ENCODE measurements at places on chromosomes 3 and 15.

GRCh38 chr15:63034578-63034977, 8.0 kb upstream of the TPM1 start:
- no peak for DNase-seq

DNA sequence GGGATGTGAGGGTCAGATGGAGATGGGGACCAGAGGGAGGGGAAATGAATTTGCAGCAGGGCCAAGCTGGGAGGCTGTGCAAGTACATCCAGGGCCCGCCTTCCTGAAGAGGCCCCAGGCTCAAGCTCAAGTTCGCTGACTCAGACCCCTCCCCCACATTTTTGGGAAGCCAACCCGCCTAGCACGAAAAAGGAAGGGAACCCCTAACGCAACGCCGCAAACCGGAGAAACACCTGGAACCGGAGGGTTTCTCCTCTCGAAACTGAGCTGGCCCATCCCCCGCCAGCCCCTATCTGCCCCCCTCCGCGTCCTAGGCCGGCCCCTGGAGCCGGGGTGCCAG, 624 bp downstream of the AP3B2 start:
- DNase-seq: peak; percentile 27

DNA sequence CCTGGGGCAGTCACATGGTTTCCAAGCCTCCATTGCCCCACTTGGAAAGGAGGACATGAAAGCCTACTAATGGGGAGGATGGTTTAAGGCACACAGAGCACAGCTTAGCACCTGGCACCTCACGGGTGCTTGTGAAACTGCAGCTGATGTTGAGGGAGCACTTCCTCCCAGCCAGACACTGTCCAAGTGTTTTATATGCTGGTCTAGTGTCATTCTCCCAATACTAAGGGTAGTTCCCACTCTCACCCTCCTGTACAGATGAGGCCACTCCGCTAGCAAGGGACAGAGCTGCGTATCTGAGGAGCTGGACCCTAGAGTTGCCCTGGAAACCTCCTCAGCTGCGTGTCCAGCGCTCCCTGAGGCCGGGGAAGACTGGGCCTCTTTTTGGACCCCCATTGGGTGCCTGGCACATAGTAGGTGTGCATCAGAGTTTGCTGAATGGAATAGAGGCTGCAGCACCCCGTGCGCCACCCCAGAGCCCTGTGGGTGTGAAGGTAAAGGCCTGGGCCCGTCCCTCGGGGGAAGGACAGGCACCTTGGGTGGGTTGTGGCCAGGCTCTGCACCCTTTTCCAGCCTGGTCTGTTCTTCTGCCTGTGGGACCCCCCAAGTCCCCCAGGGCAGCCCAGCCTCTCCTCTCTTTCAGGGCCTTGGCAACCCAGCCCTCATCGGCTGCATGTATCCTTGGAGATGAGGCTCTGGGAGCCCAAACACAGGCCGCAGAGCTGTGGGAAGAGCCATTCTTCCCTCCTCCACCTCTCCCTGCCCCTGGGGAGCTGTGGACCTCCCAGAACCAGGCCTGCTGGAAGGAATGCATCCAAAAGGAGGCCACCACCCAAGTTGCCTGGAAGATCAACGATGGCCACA, 31.3 kb downstream of the DNASE1L3 start:
- DNase-seq: no peak

GRCh38 chr3:156654834-156655233, 19.6 kb upstream of the TIPARP start:
- DNase-seq: no peak

DNA sequence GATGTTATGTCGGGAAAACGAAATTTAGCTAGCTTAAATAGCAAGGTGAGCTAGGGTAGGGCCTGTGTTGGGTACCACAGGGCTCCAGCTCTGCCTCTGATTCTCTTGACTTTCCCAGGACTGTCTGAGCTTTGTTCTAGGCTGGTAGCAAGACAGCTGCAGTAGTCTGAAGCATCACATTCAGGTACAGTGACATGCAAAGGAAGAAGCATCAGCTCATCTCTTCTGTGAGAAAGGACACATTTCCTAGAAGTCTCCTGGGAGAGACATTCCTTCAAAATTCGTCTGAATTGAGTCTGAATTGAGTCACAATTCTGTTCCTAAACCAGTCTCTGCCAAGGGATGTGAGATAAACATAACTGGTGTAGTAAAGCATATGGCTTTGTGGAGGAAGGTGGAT, 8.5 kb upstream of the UBXN7 start:
- DNase-seq: no peak

DNA sequence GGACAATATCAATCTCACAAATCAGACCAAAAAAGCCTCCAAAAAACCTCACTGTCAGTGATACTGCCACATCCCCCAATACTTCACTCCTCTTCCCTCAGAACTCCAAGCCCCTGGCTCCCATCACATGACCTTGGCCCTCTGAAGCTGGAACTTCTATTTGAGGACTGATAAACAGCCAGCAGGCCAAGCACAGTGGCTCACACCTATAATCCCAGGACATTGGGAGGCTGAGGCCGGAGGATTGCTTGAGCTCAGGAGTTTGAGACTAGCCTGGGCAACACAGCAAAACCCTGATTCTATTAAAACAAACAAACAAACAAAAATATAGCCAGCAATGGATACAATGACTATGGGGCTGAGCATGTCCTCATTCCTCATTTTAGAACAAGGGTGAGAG, 55.2 kb downstream of the MAP4 start:
- DNase-seq: no peak

GRCh38 chr3:39907981-39908380, 98.6 kb downstream of the MYRIP start:
- DNase-seq: no peak

DNA sequence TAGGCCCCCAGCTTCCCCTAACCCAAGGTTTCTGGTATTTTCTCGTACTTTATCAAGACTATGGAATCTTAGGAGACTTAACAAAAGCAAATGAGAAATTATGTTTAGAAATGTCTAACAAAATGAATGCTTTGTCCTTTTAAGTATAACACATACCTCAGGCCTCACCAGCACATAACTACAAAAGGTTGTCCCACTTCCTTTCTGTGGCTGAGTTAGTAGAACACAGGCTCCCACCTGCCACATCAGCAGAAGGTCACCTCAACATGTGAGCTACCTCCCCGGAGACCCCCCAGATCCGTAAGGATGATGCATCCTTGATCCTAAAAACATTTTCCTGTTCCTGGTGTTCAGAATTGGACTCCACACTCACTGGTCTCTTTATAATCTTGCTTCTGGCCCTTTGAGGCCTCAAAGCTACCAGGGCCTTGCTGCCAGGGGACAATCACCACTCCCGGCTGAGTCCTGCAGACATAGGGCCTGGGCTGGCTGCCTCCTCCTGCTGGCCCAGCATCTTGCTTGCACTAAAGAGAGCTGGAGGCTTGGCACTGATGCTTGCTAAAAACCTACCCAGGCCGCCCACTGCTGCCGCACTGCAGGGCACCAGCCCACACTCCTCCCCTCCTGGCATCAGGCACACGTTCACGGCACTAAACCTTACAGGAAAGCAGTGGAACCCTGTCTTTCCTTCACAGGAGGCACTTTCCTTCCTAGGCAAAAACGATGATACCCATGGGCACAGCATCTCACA, 2.9 kb downstream of the CCRL2 start:
- no peak for DNase-seq

GRCh38 chr3:179449636-179450035, 1.6 kb downstream of the GNB4 start:
- DNase-seq: no peak

DNA sequence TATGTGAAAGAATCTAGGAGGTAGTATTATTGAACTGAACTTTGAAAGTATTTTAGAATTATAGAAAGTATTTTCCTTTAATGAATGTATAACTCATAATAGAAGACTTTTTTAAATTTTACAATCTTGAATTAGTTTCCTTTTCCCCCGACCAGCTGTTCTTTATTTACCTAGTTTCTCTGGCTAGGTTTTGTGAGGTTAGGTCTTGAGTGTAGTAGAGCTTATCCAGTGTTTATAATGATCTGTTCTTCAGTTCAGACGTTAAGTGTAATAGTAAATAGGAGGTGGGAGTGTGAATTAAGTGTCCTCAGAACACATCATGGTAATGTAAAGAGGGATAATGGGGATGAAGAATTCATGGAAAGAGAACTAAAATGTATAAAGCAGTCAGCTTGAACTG, 93.8 kb downstream of the MYRIP start:
- no peak for DNase-seq

GRCh38 chr3:20846832-20847231, 660.8 kb upstream of the SGO1 start:
- no peak for DNase-seq

- no peak for DNase-seq
Observed at GRCh38 chr3:181457190-181457589, 254.5 kb upstream of the SOX2 start.

GRCh38 chr15:66670762-66671580, 31.1 kb upstream of the SMAD6 start:
- DNase-seq: no peak

DNA sequence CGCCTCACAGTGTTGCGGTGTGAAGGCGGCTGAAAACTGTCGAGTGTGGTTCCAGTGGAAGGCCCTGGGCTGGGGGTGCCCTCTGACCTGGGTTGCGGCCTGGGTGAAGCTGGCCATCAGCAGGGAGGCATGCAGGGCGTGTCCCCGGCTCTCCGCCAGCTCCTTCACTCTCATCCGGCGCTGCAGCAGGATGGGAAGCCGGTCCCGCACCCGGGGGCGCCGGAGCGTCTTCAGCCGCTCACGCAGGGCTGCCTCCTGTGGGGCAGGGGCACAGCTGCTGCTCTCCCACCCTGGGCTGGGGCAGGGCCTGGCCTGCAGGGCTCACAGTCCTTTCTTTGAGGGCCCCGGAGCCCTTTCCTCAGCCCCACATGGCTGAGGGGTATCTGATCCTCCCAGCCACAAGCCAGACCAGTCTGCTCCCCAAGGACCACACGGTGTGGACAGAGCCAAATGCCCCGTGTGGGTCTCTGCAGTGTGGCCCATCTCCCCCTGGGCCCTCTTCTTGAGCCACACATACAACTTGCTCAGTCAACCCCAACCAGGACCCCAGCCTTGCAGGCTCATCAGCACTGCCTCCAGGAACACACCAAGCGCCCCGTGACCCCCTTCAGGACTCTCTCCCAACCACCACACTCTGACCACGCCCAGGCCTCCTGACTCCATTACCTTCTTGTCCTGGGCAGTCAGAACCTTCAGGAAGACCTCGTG, 26.8 kb downstream of the SPTBN5 start:
- DNase-seq: no peak

DNA sequence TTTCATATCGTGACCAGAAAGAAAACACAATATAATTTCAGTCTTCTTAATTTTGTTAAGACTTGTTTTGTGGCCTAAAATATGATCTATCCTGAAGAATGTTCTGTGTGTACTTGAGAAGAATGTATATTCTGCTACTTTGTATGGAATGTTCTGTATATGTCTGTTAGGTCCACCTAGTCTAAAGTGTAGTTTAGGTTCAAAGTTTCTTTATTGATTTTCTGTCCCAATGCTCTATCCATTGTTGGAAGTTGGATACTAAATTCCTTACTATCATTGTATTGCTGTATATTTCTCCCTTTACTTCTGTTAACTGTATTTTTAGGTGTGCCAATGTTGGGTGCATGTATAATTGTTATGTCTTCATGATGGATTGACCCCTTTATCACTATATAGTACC, 21.2 kb downstream of the OR5AC2 start:
- DNase-seq: no peak

GRCh38 chr15:40852529-40852928, 8.7 kb downstream of the SPINT1 start:
- no peak for DNase-seq

GRCh38 chr3:14323401-14324223, 78.8 kb upstream of the SLC6A6 start:
- no peak for DNase-seq

DNA sequence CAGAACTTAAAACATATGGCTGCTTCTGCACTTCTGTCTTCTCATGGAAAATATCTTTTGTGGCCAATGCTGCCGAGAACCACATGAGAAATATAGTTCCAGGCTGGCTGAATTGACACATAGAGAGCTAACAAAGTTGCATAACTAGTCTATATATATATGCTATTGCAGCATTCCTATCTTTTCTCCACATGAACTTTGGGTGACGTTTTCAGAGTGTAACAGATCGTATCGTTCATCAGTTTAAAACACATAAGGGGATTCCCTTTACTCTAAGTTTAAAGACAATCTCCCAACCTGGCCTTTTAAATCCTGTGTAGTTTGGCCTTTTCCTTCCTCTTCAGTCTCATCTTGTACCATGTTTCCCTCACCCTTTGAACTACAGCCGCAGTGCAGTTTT, 394.2 kb upstream of the CBLB start:
- no peak for DNase-seq

GRCh38 chr3:122952520-122952919, 75.0 kb downstream of the SEMA5B start:
- DNase-seq: no peak

GRCh38 chr3:155129396-155129795, 49.3 kb downstream of the MME start:
- no peak for DNase-seq

DNA sequence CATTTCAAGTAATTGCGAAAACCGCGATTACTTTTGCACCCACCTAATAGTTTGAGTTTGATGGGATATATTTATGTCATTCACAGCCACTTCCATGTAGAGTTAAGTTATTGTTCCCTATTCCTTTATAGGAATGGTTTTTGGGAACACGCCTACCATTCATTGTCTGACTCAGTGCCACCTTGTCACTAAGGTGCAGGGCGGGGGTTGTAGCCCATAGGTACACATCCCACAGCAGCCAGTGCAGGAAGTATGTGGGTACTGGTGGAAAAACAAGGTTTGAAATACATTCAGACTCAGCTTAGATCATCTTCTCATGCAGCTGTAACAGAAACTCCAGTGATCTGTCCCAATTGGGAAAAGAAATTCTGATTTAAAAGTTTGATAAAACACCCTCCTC, 48.2 kb upstream of the CFAP161 start:
- DNase-seq: no peak

DNA sequence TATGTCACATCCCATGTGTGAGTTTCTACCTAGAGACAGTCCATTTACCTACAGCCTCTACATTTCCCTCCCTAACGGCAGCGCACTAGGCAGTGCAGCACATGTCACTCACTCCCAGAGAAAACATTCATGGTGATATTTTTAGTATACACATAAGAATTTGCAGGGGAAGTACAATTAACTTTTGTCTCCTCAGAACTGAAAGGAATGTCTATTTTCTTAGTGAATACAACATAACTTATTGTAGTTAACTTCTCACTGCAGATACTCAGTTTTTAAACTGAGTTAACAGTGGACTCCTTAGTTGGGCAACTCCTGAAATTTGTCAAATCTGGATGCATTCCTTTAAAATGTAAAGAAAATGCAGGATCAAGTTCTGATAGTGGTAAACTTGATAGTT, 4.5 kb upstream of the ZBTB47 start:
- no peak for DNase-seq

DNA sequence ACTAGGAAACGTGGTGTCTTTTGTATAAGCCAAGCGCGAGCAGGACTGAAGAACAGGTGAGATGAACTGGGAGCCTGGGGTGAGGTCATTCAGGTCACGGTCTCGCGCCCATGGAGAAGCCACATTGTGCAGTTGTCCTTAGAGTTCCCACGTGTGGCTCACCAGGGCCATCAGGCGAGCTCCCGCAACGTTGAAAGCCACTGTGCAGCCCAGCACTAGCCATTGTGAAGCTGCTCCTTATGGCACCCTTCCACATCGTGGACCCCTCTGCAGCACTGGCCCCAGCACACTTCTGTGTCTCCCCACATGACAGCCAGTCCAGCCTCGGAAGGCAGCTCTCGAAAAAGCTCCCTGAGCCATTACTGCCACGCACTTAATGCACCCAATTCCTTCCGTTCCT, 7.6 kb upstream of the APBA2 start:
- DNase-seq: no peak

- no peak for DNase-seq
Observed at GRCh38 chr3:34033839-34034238, 235.4 kb downstream of the PDCD6IP start.

GRCh38 chr15:54277834-54278233, 299.6 kb downstream of the UNC13C start:
- no peak for DNase-seq
